NCI-H2171 treated with DMSO at 0.1 percent for 48 hours (cell line): ENCODE measurements at places on chromosomes 1 and 21.

DNA sequence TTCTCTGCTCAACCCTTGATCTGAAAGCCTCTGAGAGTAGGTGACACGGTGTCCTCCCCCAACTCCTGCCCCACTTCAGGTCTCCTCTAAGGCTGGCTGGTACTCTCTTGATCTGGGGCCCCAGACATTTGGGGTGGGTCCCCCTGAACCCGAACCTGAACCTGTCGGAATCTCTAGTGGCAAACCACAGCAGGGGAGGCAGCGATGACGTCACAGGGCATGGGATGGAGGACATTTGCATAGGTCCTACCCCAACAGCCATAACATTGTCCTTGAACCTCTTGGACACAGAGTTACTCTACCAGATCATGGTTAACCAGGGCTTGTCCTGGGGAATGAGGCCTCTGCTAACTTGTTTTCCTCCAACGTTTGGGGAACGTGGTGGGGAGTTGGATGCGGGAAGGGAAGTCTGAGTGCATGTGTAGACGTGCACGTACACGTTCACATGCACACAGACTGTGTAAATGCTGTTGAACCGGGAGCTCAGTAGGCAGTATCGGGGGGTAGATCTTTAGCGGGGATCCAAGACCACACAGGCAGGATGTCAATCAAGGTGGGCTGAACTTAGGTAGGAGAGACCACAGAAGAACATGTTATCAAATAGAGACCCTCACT lies 32.4 kb downstream of the CITED4 start:
- DNase-seq = no peak

GRCh38 chr1:238196516-238196915 lies 305.8 kb upstream of the ZP4 start:
- DNase-seq = no peak

DNA sequence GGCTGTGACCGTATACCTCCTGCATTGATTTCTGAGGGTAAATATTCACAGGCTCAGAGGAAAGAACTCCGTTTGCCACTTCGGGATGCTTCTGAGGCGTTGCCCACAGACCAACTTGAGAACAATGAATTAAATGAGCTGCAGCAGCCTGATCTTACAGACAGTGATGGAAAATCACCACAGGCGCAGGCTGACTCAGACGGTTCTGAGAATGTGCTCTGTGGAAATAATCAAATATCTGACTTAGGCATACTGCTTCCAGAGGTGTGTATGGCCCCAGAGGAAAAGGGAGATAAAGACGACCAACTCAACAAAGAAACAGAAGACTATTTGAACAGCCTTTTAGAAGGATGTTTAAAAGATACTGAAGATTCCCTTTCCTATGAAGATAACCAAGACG lies 76.7 kb upstream of the SCCPDH start:
- no peak for DNase-seq

DNA sequence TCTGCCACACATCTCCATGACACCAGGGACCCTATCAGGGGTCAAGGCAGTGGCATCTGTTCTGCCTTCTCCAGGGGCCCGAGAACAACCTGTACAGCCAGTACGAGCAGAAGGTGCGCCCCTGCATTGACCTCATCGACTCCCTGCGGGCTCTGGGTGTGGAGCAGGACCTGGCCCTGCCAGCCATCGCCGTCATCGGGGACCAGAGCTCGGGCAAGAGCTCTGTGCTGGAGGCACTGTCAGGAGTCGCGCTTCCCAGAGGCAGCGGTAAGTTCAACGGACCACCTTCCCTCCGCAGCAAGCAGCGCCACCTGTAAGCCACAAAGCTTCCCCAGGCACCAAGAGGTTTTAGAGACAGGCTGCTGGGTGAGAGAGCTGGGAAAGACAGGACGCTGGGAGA lies 15.9 kb downstream of the MX2 start:
- DNase-seq = no peak

- peak; percentile 90 for DNase-seq
Measured at GRCh38 chr1:224563666-224564065, 52.5 kb upstream of the CNIH3 start.

GRCh38 chr1:89085781-89086180 lies 20.8 kb upstream of the GBP1 start:
- no peak for DNase-seq

DNA sequence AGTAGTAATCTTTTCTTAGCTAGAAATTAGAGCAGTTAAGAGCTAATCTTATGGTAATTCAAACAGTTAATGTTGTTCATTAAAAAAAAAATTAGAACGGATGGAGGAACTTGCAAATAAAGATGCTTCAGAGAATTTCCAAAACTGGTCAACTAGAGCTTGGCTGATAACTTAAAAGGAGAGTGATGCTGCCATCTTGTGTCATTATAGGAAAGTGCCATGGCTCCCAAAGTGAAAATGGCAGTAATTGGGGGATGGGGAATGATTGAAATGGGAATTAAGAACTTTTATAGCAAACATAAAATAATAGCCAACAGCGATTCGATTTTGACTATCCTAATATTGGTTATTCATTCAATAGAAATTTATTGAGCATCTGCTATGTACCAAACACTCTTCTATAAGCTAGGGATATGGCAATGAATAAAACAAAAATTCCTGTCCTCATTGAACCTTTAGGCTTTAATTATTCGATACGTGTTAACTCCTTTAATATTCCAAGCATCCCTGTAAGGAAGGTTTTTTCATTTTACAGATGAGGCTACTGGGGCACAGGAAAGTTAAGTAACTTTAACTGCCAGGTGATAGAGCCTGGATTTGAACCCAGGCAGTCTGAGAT lies 5.7 kb upstream of the PLPP3 start:
- DNase-seq = peak; percentile 85

DNA sequence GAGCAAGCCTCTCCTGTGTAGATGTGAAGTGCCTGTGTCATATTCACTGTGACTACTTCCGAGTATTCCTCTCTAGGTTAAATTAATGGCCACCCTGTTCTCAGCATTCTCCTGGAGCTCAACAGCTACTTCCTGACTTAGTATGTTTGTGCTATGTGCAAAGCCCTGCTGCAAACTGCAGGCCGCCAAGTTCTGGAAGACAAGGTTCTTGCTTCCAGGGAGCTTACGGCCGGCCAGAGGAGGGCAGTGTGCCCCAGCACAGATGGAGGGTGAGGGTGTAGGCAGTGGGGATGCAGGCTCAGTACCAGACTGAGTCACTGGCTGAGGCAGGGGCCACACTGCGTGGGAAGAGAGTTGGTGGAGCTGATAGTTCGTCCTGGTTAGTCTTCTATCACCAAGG lies 43.2 kb downstream of the ELK4 start:
- DNase-seq = no peak

DNA sequence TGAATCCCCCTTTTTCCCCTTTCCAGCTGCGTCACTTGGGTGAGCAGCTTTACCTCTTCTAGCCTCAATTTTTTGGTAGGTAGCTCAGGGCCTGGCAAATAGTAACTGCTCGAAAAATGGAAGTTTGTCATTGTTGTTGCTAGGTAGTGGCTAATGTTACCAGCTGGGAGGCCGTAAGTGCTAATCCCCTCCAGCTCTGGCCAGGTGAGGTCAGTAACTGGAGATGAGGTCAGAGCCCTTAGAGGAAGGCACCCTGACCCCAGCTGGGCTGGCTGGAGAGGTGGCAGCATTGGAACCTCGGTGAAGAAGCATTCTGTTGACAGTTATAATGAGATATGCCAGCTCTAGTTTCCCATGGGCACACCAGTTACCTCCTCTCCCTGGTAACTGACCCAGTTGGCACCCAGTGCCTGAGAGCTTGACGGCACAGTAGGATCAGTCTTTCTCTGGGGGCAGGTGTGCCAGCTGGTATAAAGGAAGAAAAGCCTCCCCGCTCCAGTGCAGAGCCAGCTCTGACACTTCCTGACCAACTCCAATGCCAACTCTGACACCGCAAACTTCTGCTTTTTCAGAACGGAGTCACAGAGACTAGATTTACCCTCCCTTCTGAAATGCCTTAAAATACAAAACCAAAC lies 35.0 kb upstream of the SLC2A1 start:
- no peak for DNase-seq

- peak; percentile 31 for DNase-seq
Measured at GRCh38 chr21:44428281-44428960, 26.9 kb upstream of the LRRC3 start.
